ENCODE measurements at places on chromosomes 1 and 21. TPM values are rescaled to one million over a fixed set of nuclear protein-coding genes. Genes with fewer than 3 reads are reported as not detected.

PCSK9 gene
- 60.0 TPM for total RNA-seq

DNA sequence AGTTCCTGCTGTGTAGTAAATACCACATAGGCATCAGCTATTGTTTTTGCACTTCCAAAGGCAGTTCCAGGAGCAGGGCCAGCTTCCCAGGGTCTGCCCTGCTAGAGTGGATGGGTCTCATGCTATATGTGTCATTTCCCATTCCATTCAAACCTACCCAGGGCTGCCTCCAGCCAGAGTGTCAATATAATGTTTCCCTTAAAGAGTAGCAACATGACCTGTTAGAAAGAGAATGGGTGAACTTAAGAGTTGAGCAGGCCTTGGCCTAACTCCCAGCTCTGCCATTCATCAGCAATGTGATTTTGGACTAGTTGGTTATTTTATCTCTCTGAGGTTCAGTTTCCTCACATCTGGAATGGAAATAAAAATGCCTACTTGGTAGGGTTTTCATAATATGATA, 44.9 kb downstream of the RAB3B start:
- no peak overlapping the region for H3K4me3 ChIP-seq
- no peak for DNase-seq
- H3K4me1 ChIP-seq = no peaks in the 10 kb centered on the region
- H3K27ac ChIP-seq = no peak overlapping the region
- no peaks in the 10 kb centered on the region for H3K27me3 ChIP-seq
- H3K36me3 ChIP-seq = peaks cover 75% of the 10 kb centered on the region

- peak overlapping the region; percentile 85 for H3K4me3 ChIP-seq
- peak; percentile 78 for DNase-seq
- peaks cover 33% of the 10 kb centered on the region for H3K27me3 ChIP-seq
- H3K36me3 ChIP-seq = no peaks in the 10 kb centered on the region
- H3K27ac ChIP-seq = no peak overlapping the region
Observed at GRCh38 chr1:180155182-180155682, 563 bp downstream of the QSOX1 start.

PDIK1L gene
- 7.1 TPM for total RNA-seq

KPRP gene
- total RNA-seq = not detected

DNA sequence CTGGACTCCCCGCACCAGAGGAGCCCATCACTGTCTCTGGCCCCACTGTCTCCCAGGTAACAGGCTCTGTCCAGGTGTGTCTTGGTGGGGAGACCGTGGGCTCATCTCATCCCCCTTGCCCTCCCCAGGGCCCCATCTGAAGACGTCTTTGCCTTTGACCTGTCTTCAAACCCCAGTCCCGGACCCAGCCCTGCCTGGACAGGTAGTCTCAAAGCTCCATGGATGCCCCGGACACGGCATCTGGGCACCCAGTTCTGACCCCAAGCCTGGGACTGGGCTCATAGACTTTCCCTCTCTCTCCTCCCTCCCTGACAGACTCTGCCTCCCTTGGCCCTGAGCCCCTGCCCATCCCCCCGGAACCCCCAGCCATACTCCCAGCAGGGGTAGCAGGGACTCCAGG, 6.3 kb upstream of the CATSPER4 start:
- no peak overlapping the region for H3K4me3 ChIP-seq
- H3K27ac ChIP-seq = no peak overlapping the region
- peaks cover 9% of the 10 kb centered on the region for H3K36me3 ChIP-seq
- no peaks in the 10 kb centered on the region for H3K4me1 ChIP-seq
- H3K27me3 ChIP-seq = no peaks in the 10 kb centered on the region

ACKR1 gene
- total RNA-seq = not detected

DNA sequence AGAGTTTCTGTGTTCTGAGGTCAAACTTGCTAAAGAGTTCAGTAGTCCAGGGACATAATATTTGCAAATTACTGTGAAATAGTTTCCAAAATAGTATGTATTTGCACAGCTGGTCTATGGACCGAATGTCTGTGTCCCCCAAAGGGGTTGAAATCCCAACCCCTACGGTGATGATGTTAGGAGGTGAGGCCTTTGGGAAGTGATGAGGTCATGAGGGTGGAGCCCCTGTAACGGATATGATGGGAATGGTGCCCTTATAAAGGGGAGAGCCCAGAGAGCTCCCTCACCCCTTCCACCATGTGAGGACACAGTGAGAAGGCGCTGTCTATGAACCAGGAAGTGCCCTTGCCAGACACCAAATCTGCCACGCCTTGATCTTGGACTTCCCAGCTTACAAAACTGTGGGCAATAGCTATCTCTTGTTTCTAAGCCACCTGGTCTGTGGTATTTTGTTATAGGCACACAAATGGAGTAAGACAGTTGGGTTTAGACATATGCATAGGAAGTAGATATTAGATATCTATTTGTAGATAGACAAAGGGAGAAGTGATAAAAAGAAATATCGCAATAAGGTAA, 21.7 kb downstream of the RNF187 start:
- H3K27ac ChIP-seq = no peak overlapping the region
- H3K36me3 ChIP-seq = no peaks in the 10 kb centered on the region
- peaks cover 36% of the 10 kb centered on the region for H3K27me3 ChIP-seq
- H3K4me3 ChIP-seq = no peak overlapping the region
- H3K4me1 ChIP-seq = no peaks in the 10 kb centered on the region
- no peak for DNase-seq

DNA sequence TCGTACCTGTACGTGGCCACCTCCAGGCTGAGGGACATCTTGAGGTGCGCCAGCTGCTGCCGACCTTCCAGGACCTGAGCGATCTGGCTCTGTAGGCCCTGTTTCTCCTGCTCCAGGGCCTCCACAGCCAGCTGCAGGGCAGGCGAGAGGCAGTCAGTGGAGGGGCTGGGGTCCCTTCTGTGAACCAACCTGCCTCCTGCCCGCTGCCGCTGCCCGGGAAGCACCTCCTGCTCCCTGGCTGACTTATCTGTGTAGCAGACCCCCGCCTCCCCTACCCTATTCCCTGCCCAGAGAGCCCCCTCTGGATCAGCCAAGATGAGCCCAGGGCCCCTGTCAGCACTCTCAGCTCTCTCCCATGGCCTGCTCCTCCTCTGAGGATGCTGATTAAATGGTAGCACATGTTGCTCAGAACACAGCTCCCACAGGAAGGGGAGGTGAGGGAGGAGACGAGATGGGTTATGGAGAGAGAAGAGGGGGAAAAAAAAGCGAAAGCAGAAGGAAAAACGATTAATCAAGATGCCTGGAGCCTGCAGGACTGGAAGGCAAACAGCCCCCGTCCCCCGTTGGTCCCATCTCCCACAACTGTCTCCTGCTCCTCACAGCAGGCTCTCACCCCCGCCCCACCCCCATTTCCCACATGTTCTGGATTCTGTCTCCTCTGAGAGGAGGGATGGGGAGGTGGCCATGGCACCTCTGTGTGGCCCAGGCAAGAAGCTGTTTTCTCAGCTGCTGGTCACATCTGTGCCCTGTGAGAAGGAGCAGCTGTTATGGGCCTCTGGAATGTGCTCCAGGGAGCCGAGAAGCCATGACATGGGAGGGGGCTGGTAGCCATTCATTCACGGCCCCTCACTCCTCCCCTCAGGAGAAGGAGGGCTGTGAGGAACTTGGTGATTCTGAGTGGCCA, 1.7 kb downstream of the NES start:
- peaks cover 19% of the 10 kb centered on the region for H3K36me3 ChIP-seq
- peaks cover 11% of the 10 kb centered on the region for H3K4me1 ChIP-seq
- peak; percentile 85 for DNase-seq
- H3K27me3 ChIP-seq = no peaks in the 10 kb centered on the region

DNA sequence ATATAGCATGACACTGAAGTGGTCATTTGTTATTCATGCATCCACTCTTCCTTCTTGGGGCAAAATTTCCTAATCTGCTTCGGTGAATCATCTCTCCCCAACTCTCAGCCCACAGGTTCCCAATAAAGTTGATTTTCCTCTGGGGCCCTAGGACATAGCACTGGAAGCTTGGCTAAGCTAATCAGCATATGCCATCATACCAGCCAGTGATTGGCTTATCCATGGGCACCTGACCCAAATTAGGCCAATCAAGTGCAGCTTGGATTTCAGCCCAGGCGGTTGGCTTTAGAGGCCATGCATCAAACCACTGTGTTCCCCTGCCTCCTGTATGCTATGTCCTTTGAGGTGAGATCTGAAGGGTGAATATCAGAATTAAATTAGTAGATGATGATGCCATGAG, 58.9 kb downstream of the C1orf94 start:
- peaks cover 27% of the 10 kb centered on the region for H3K27me3 ChIP-seq
- DNase-seq = no peak
- no peaks in the 10 kb centered on the region for H3K36me3 ChIP-seq
- no peak overlapping the region for H3K27ac ChIP-seq

SPRR4 gene
- not detected for total RNA-seq

- H3K36me3 ChIP-seq = no peaks in the 10 kb centered on the region
- H3K27me3 ChIP-seq = peaks cover 65% of the 10 kb centered on the region
- H3K4me3 ChIP-seq = peak overlapping the region; percentile 76
- DNase-seq = no peak
Observed at GRCh38 chr1:12594490-12594889, 23.5 kb downstream of the DHRS3 start.

DNA sequence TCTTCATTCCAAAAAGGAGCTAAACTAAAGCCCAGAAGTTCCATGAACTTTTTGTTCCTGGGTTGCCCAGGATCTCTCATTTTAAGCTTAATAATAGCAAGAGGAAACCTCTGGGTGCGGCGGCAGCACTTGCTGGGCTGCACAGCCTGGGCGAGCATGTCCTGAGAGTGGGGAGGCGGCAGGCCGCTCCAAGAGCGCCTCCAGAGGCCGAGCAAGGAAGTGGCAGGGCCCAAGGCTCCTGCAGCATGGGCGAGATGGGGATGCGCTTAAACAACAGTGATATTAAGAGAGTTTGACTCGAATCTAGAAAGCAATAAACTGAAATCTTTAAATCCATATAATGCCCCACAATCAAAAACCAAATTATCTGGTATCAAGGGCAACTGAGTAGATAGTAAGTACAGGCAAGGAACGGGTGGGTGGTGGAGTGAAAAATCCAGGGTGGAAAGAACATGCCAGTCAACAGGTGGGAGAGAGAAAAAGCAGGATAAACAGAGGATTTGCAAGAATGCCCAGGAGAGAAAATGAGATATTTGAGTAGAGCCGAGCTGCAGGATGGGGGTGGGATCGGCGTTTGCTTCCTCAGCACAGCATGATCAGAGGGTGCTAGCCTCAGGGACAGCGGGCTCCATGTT, 14.1 kb upstream of the TNR start:
- no peaks in the 10 kb centered on the region for H3K27me3 ChIP-seq
- no peak overlapping the region for H3K27ac ChIP-seq
- DNase-seq = peak; percentile 93
- H3K36me3 ChIP-seq = no peaks in the 10 kb centered on the region

DNA sequence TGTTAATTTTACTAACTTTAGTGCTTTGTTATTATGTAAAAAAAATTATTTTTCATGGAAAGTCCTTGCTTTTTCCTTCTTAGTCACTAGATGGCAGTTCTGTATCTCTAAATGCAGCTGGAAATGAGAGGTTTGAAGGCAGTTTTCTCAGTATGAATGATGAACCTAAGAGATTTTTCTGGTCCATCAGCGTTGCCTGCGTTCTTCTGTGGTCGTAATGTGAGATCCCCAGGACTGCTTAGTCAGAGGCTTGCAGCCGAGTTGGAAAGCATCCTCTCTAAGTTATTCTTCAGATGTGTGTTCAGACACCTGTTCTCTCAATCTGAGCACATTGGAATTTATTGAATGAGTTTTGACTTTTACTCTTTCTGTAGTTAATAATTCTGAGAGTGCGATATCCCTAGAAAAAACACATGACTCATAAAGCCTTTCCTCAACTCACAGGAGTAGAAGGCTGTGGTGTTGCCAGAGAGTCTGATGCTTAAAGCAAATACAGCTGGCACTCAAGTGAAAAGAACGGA, 99.3 kb downstream of the FMN2 start:
- H3K36me3 ChIP-seq = peaks cover 25% of the 10 kb centered on the region
- H3K27ac ChIP-seq = no peak overlapping the region
- DNase-seq = no peak
- H3K27me3 ChIP-seq = no peaks in the 10 kb centered on the region
- peaks cover 19% of the 10 kb centered on the region for H3K4me1 ChIP-seq

- DNase-seq = no peak
- no peak overlapping the region for H3K27ac ChIP-seq
- peaks cover 29% of the 10 kb centered on the region for H3K36me3 ChIP-seq
- H3K4me1 ChIP-seq = no peaks in the 10 kb centered on the region
Observed at GRCh38 chr1:232969799-232970198, 19.4 kb downstream of the NTPCR start.

PCBP3 gene
- 10.6 TPM for total RNA-seq

- H3K27ac ChIP-seq = no peak overlapping the region
- H3K36me3 ChIP-seq = no peaks in the 10 kb centered on the region
- H3K4me1 ChIP-seq = no peaks in the 10 kb centered on the region
- H3K27me3 ChIP-seq = no peaks in the 10 kb centered on the region
- H3K4me3 ChIP-seq = no peak overlapping the region
- peak; percentile 20 for DNase-seq
Observed at GRCh38 chr1:236982380-236982779, 21.9 kb downstream of the MT1HL1 start.

DNA sequence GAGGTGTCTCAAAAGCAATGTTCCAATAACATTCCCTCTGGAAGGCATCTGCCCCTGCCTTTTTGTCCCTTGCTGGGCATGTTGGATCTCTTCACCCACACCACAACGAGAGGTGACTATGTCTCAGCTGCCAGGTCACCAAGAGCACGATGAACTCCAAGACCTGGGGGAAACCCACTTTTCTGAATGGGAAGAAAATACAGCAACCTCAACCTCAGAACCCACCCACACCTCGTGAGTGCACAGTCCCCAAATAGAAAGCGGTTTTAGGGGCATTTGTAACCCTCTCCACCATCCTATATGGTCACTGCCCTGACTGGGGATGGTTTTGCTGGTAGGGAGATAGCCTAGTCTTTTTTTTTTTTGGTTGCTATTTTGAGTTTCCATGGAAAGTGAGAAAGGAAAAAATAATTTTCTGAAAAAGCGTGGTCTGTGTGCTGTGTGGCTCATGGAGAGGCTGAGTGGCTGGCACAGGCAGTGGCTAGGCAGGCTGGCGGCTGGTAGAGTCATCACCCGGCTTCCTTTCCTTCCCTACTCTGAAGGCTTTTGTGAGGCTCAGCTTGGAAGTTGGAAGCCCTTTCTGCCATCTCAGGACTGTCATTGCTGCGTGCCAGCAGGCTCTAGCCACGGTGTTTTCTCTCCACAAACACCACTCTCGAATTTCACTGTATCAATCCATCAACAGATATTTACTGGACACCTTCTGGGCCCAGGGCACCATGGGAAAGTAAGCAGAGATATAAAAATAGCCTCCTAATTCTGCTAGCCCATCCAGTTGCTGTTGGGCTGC, 15.8 kb downstream of the TSPAN2 start:
- no peaks in the 10 kb centered on the region for H3K27me3 ChIP-seq
- no peak overlapping the region for H3K4me3 ChIP-seq
- no peaks in the 10 kb centered on the region for H3K4me1 ChIP-seq
- H3K27ac ChIP-seq = no peak overlapping the region
- no peaks in the 10 kb centered on the region for H3K36me3 ChIP-seq

DNA sequence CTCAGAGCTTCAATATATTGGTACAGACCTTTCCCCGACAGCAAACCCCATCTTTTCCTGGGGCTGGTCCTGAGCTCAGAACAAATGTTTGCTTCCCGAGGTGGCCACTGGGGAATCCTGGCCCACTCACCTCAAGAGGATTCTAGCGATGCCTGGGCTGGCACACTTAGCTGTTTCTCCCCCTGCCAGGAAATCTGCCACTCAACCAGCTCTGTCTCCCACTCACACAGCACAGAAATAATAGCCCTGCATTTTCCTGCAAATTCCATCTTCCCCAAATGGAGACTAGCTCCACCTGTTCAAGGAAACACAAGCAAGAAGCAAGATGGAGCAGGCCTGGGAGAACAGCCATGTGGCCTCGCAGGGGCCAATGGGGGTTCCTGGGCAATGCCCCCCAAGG, 21.1 kb downstream of the KCNN3 start:
- H3K27ac ChIP-seq = no peak overlapping the region
- H3K4me1 ChIP-seq = peaks cover 4% of the 10 kb centered on the region
- no peaks in the 10 kb centered on the region for H3K27me3 ChIP-seq
- DNase-seq = no peak
- no peaks in the 10 kb centered on the region for H3K36me3 ChIP-seq

All from endodermal cell (in vitro differentiated cells).